Left ventricle myocardium inferior (tissue), 1 donor: ENCODE measurements at places on chromosomes 12 and 14.

DNA sequence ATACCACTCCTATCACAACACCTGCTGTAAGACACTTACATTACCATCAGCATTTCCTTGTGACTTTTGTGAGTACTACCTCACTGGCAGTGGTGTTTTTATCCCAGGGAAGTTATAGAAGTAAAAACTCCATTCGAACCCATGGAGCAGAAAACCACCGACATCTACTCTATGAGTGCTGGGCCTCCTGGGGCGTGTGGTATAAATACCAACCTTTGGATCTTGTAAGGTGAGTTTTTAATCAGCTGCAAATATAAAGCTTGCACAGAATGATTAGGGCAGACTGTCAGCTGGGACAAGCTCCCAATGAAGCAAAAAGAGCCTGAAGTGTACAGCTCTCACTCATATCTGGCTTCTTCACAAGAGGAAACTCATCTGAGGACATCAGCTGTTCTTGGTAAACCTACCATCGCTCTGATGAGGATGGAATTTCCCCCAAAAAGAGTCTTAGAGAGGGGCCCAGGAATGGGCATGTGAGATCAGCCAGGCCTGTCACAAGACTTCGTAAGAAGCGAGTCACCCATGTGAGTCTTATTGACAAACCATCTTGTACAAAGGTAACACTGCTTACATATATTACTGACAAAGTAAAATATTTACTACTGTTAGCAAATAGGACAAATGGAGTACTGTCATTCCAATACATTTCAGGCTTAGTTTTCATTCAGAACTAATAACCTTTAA is 170.0 kb downstream of the SLC5A8 start:
- DNase-seq, result no peak

GRCh38 chr12:97520106-97520505 is 57.5 kb downstream of the RMST start:
- DNase-seq, result no peak

- DNase-seq, result no peak
Measured at GRCh38 chr14:94395282-94395887, 7.0 kb upstream of the SERPINA1 start.

GRCh38 chr14:105026033-105026785 is 5.3 kb upstream of the CDCA4 start:
- DNase-seq, result no peak

DNA sequence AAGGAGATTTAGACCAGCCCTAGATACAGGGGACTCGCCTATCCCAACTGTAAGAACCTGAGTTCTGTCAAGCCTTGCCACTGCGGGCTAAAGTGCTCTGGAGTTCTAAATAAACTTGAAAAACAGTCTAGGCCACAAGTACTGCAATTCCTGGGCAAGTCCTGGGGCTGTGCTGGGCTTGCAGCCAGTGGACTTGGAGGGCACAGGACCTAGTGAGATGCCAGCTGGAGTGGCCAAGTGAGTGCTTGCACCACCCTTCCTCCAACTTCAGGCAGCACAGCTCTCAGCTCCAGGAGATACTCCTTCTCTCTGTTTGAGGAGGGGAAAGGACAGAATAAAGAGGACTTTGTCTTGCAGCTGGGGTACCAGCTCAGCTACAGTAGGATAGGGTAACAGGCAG is 307.6 kb upstream of the FBXO33 start:
- peak; percentile 42 for DNase-seq

- no peak for DNase-seq
Measured at GRCh38 chr14:104425763-104426646, 153.6 kb upstream of the C14orf180 start.

DNA sequence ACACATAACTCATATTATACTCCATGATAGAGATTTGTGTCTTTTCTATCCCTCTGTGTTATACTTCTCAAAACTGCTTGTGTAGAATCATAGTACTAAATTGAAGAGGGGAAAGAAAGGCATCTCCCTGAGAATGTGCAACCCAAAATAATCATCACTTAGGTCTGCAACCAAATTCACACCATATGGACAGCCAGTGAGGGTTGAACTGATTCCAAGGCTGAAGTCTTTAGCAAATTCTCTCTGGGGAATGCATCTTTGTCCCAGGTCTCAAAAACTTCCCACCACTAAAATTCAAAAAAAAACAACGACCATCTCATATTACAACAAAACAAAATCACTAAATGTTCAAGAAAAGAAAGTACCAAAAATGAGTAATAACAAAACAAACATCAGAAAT is 11.0 kb downstream of the ZFC3H1 start:
- DNase-seq, result no peak

- no peak for DNase-seq
Measured at GRCh38 chr14:69170839-69171238, 17.9 kb upstream of the DCAF5 start.

- peak; percentile 34 for DNase-seq
Measured at GRCh38 chr12:14284184-14284722, 81.2 kb upstream of the ATF7IP start.

DNA sequence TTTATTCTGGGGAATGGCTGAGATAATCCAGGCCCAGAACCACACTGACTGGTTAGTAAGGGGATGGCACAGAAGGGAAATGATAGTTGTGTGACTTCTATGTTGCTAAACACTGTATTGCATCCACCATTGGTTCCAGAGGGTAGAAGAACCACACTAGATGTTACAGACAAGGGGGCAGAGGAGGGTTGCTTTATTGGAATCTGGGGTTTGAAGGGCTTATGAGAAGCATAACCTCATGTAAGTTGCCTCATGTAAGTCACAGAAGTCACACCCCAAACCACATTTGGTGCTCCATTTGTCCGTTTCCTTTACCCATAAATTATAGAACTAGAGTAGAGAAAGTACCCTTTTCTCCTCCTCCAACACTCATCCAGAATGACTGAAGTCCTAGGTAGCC is 5.5 kb upstream of the PSMA6 start:
- no peak for DNase-seq

DNA sequence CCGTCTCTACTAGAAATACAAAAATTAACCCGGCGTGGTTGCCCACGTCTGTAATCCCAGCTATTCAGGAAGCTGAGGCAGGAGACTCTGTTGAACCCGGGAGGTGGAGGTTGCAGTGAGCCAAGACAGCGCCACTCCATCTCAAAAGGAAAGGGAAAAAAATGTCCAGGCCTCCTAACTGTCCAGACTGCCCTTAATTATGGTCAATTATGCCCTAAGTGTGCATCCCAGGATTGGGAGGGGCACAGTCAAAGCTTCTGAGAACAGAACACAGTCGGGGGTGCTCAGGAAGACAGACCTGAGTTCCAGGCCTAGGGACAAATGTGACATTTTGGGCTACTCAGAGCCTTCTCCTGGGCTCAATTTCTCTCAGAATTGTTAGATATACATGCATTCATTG is 31.8 kb upstream of the SMUG1 start:
- DNase-seq, result no peak

DNA sequence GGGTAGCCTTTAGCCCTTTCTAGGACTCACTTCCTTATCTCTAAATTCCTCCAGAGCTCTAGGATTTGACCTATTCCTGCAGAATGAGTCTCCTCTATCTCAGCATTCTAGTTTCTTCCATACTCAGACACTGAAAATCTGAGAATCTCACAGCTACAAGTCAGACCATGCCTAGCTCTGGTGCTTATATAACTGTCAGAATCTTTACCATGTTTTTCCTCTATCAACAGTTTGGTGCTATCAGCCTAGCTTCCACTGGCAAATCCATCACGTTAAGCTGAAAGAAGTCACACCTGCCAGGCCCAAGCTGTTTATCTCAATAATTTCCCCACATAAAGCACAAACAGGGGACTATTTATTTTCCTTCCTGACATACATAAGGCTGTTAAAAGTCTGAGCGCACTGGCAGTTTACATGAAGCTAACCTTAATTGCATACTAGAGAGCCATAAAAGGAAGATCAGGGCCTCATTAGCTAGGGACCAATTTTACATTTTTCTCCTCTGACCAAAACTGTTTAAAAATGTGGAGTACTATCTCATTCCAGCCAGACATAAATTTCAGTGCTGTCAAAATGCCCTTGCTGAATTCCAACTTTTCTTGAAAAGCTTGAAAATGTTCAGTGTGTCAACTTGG is 270.5 kb downstream of the C12orf75 start:
- DNase-seq, result no peak

GRCh38 chr14:59454139-59454538 is 11.0 kb downstream of the GPR135 start:
- DNase-seq, result no peak

GRCh38 chr12:106736051-106736957 is 38.2 kb upstream of the RIC8B start:
- DNase-seq, result no peak

DNA sequence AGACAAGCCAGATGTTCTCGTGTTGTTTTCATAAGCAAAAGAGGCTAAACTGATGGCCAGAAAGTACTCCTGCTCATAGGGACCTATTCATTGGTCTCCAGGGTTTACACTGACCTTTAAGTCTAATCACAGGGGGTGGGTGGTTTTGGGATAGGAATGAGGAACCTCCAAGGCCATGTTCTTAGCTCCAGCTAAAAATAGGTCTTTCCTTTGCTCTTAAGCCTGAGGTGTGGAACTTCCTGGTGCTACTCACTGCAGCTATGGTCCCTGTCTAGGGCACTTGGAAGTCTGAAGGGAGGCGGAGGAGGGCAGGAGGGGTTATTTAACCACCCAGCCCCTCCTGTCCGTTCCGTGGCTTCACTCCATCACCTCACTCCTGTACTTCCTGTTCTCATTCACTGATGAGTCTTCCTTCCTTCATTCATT is 18.6 kb downstream of the GPRC5A start:
- DNase-seq, result no peak

DNA sequence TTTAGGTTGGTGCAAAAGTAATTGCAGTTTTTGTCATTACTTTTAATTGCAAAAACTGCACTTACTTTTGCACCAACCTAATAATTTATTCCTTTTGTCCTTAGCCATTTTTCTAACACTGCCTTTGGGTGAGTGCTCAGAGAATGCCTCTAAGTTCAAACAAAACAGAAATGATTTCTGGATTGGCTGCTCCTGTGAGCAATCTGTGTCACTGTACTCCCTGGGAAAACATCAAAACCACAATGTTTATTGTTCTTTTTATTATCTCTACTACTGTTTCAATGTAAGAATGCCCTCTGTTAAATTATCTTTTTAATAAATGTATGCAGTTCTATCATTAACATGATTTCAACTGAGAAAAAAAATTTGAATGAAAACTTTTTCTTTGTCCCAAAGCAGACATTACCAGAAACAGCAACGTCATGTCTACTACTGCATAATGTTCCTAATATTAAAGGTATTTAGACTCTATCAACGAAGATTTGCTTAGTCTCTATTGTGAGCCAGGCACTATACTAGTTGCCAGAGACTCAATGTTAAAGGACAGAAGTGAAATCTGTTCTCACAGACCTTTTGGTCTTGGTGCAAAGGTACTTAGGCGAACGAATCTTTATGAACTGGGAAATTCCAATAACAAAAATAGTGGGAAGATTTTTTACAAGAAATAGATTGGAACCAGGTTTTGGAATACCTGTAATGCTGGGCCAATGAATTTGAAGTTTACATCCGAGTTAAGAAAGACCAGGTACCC is 6.2 kb downstream of the SLC41A2 start:
- DNase-seq, result no peak

DNA sequence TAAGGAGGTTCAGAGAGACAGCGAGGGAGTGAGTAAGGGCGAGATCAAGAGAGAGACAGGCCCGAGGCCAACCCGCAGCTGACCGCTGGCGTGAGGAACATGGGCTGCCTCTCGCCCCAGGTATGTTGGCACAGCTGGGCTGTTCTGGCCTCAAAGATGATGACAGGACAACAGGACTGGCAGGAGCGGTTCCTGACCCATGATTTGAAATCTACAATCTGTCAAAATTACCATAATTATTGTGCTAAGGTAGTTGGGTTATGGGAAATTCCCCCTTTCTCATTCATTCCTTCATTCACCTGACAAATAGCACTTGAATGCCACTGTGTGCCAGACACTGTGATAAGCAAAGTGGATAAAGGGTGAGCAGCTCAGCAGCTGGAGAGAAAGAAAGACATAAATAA is 5.1 kb upstream of the ENDOU start:
- DNase-seq, result no peak

DNA sequence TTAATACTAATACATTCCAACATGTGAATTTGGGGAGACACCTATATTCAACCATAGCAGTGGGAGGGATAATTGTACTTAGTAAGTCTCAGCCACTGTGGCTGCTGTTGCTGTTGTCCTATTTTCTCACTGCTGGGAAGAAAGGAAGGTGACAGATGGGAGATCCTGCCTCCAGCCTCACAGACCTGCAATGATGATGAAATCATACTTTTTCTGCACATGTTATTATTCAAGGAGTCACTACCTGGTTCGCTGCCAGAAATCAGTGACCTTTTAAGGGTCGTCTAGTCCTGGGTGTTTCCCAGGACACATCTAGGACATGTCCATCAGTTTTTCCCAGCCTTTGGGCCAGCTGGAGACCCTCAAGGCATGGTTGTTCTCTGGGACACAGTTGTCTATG is 106.2 kb upstream of the RPH3A start:
- DNase-seq, result no peak

DNA sequence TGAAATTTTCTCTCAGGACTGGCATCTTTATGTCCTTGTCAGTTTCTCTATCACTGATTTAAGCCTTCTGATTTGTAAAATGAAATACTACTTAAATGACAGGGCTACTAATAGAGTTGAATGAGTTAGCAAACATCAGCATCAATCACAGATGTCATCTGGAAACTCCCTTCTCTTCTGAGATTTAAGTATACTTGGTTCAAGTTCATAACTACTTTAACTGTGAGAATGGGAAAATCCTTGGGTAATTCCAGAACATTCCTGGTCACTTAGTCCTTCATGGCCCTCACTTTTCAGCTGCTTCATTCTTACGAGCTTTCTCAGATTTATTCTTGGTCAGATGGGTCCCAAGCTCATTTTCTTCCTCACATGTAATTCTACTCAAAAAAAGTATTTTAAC is 1655.3 kb upstream of the FLRT2 start:
- DNase-seq, result no peak

DNA sequence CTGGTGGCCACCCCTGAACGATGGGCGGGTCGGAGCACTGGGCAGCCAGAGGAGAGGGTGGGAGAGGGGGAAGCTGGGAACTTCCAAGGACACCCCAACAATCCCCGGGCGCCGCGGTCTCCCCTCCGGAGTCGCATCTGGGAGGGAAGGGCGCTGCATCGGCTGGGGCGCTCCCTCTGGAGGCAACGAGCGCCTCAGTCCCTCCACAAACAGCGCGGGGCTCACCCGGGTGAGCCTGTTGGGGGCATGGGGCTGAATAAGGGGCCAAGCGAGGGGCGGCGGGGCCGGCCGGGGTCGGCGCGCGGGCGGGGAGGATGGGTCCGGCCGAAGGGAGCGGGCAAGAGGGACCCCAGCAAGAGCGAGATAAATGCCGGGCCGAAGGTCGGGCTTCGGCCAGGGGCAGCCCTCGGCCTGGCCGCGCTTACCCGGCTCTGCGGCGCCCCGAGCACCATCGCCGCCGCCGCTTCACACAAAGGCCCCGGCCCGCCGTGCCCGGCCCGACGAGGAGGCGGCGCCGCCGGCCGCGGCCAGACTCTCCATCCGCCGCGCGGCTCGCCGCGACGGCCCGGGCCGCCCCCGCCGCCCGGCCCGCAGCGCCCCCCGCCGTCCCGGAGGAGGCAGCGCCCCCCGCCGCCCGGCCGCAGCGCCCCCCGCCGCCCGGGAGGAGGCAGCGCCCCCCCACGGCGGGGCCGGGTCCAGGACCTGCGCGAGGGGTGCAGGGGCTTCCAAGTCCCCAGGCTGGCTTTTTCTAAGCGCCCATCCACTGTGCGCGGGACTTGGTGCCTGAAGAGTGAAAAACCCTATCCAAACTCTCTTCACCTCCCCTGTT is at the start of gene ZBTB39:
Gene ZBTB39 (minus strand): TSS at position 567 of the 829 bp plus-strand sequence. CDS start 1,629 bp downstream, outside the sequence.
- peak; percentile 64 for DNase-seq
